ENCODE measurements at places on chromosomes 11 and 22.

DNA sequence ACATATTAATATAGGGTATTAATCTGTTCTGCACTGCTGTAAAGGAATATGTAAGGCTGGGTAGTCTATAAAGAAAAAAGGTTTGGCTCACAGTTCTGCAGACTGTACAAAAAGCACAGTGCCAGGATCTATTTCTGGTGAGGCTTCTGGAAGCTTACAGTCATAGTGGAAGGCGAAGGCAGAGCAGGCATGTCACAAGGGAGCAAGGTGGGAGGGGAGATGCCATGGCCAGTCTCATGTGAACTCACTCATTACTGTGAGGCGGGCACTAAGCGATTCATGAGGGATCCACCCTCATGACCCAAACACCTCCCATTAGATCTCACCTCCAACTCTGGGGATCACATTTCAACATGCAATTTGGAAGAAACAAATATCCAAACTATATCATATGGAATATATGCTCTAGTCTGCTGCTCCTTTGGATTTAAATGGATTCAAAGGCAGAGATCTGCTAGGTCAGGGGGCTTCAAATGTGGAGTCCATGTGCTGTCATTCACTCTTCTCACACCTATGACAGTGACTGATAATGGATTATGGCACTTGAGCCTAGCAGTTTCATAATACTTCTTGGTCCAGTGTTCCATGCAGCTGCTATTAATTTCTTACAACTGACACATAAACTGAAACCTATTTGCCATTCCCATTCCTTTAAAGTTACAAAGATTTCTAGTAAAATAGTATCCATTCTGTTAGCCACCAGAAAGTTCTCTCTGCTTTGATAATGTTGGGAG, 146.0 kb downstream of the ATG16L2 start:
- no peak for DNase-seq

GRCh38 chr22:35522225-35523149, 18.1 kb upstream of the RASD2 start:
- DNase-seq: no peak

DNA sequence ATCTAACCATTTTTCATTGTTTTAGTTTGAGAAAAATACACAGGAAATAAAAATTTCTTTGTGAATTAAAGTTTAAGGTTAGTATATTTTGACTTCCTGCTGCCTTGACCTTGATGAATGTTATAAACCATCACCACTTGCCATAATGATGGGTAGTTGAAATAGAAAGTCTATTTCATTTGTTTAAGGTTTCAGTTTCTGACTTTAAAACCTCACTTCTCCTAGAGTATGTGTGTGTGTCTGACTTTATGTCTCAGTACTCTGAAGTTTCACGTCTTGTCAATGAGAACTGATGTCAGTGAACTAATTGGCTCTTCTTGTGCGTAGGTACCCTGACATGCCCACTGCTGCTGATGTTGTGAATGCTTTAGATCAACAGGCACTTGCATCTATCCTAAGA, 188.2 kb downstream of the METTL15 start:
- DNase-seq: no peak

- DNase-seq: no peak
Observed at GRCh38 chr11:37657645-37658044, 1059.6 kb upstream of the RAG2 start.

GRCh38 chr11:96033095-96033494, 109.2 kb upstream of the MTMR2 start:
- no peak for DNase-seq

GRCh38 chr11:19209617-19210370, 8.0 kb upstream of the CSRP3 start:
- DNase-seq: no peak

GRCh38 chr11:128239306-128239705, 348.1 kb downstream of the ETS1 start:
- DNase-seq: no peak

DNA sequence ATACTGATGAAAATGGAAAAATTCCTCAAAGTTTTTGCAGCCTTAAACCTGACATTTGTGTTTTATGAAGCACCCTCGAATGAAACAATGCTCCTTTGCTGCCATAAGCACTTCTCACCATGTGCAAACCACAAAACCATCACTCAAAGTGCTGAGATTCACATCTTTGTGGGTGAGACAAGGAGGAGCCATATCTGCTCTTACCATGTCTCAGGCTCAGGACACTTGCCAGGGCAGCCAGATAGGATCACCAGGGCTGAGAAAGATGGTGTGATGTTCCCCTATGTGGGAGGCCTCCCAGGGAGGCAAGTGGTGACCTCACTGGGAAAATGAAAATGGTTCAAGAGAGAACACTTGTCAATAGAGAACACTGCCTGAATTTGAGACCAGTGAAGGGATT, 120.4 kb downstream of the CCDC34 start:
- DNase-seq: no peak

DNA sequence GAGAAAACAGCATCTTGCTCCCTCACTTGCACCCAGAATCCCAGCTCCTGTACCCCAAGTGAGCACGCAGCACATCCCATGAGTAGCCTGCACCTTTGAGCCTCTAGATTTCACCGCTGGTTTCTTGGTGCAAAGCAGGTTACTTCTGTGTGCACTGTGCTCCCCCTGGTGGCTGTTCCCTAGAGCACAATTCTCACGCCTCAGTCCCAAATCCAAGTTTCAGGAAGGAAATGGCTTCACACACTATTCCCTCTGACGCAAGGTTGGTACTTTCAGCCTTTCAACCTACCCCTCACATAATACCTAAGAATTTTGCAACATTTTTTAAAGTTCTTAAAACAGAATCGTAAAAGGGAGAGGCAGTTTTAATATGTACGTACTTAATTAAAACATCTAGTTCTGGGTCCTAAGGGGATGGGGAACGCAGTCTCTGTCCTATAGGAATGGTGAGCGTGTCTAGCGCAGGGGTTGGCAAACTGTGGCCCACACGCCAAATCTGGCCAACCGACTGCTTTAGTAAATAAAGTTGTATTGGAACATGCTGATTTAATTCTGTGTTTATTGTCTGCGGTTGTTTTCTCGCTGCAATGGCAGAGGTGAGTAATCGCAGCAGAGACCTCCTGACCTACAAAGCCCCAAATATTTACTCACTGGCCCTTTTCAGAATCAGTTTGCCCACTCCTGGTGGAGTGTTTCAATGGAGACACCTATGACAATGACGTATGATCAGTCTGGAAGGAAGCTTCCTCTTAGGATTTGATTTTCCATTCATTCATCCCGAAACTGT, 27.5 kb downstream of the DHCR7 start:
- peak; percentile 70 for DNase-seq

DNA sequence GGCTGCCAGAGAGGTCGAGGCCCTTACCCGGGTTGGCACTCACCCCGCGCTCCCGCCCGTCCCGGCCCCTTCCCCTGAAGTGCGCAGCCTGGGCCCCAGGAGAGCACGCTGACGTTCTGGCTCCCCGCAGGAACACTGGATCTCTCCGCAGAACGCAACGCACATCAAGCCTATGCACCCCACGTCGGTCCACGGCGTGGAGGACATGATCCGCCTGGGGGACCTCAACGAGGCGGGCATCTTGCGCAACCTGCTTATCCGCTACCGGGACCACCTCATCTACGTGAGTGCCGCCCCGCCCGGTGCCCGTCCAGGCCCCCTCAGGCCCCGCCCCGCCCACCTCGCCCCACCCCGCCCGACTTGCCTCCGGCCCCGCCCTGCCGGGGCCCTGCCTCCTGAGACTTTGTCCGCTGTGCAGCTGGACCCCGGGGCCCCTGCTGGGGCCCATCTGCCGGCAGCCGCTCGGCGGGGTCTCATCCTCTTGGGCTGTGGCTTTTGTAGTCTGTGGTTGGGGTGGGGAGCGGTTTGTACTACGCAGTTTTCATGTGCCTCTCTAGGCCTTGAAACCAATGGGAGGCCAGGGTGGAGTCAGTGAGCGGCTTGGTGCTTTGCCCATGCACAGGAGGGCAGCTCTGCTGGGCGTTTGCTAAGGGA, 19.7 kb downstream of the MYO7A start:
- no peak for DNase-seq

DNA sequence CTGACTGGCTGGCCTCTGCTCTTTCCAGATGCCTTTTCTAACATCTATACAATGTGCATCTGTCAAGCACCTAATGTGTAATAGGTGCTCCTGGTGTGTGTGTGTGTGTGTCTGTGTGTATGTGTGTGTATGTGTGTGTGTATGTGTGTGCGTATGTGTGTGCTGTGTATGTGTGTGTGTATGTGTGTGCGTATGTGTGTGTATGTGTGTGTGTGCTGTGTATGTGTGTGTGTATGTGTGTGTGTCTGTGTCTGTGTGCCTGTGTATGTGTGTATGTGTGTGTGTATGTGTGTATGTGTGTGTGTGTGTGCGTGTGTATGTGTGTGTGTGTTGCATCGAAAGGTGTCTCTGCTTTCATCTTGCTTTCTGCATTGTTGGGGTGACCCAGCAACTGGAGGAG, 57.9 kb downstream of the PKNOX2 start:
- no peak for DNase-seq

DNA sequence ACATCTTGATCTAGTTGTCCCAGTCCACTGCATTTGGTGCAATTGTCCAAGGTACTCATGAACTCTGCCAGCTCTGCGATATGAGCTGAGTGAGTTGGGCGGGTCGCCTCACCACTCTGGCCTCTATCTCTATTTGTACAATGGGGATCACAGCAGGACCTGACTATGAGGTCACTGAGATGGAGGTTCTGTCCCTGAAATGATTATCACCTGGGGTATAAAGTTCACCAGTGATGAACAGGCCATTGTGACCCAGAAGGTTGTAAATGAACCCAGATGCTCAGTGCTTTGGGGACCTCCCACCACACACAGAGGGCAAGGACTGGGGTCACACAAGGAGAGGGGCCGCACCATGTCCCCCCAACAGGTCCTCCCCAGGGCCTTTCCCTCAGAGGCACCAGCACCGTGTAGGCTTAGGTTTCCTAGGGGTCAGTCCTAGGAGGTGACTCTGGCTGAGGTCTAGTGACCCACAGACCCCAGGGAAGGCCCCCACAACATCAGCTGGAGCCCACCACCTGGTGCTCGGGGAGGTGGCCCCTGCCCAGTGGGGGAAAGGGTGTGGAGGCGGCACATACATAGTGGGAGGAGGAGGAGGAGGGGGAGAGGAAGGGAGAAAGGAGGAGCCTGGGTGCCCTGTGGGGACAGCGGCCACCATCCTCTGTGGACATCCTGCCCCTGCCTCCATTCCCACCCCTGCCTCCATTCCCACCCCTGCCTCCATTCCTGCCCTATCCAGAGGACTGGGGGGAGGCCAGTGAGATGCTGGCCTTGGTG, 25.0 kb upstream of the IGLL1 start:
- no peak for DNase-seq

GRCh38 chr11:27166130-27166529, 125.5 kb downstream of the BBOX1 start:
- no peak for DNase-seq

DNA sequence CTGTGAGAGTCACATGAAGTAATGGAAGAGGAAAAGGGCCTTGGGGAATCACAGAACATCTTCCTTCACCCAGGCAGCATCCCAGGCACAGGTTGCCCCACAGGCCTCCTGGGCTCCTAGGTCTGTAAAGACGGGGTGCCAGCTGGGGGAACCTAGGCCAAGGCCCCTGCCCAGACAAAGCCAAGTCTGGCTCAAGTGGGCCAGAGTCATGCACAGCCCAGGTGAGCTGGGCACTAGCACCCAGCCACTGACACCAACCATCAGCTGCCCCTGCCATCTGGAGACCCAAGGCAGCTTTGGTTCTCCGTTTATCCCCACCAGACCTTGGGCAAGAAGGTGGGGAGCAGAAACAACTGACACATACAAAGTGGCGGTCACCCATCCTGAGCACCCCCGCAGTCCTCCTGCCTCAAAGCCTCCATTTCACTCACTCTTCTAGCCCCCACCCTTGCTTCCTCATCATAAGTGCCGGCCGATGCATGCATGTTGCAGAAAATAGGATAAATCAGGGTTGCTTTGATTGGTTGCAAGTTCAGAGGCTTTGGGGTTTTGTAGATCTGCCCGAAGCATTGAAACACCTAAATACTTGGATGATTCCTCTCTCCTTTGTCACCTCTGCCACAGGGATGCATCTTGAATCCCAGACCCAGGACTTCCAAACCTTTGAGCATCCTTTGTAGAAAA, 26.5 kb upstream of the TMPRSS4 start:
- DNase-seq: no peak

DNA sequence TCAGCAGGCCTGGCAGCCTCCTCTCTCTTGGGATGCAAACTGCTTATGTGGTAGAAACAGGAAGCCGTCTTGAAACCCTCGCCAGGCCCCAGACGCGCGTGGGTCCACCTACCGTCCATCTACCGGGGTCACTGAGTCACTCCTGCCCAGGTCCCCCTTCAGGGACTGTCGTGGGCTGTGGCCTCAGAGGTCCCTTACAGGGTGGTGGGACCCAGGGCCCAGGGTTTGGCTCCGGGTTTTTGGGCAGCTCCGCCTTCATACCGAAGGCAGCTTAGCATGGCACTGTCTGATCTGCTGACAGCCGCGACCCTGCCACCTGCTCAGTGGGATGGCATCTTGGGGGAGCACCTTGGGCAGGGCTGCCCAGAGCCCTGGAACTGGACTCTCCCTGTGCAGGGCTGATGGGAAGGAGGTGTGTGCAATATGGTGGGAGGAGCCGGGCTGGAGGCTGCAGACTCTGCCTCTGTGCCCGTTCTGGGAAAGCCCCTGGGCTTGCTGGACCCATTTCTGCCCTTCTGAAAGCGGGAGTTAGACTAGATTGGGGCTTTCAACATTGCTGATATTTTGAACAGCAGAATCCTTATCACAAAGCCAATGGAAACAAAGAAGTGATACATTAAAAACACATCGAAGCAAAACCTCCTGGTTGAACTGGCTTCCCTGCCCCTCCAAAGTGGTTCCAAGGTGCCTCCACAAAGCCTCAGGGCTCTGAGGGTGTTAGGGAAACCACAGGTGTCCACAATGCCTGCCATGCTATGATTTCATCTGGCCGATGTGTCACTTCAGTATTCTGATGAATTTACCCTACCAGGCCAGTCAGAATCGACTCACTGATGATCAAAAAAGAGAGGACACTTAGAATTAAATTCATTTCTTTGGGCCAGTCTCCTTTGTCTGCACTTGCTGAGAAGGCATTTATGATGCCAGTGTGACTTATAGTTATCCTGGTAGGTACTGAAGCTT, 316.5 kb downstream of the KIRREL3 start:
- no peak for DNase-seq
